ENCODE measurements at places on chromosomes 7 and 10.

- DNase-seq = no peak
These were observed 1.4 kb upstream of the HOXA7 start for GRCh38 chr7:27157702-27158431.

DNA sequence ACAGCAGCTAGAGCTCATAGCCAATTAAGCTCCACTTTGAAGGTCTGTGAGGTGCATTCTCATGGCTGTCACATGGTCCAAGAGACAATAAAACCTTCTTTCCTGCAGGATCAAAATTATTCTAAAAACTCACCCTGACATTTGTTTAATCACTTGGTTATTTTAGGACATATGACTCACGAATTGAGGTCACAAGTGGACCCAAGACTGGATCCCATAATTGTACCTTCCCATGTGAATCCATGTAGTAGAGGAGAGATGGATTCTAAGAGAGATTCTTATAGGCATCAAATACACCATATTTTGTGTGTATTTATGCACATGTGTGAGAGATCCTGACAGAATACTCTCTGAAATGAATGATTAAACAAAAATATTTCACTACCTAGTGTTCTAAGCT lies 18.1 kb downstream of the POLR1F start:
- no peak for DNase-seq

DNA sequence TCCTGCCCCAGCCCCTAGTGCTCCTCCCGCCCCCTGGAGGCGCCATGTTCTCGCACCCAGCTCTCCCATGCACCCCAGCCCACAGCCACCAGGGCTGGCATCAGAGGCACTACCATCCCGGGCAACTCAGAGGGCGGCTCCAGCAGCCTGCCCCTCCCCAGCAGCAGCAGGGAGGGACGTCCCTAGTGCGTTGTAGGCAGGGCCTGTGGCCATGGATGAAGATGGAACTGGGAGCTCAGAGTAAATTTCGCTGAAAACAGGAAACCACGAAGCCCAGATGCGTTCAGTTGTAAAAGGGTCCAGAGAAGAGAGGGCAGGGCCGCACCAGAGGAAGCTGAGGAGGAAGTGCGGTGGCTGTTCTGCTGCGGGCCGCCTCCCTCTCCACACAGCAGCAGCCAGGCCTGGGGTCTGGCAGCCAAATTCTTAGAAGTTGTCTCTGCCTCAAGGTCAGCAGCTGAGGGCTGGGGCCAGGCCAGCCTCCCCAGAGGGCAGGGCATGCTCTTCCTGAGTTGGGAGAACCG lies 24.6 kb downstream of the VSIR start:
- peak; percentile 52 for DNase-seq

GRCh38 chr7:7452652-7453051 lies 83.0 kb downstream of the COL28A1 start:
- DNase-seq = no peak

- DNase-seq = no peak
These were observed 623.8 kb downstream of the SUGCT start for GRCh38 chr7:40758590-40758989.

- no peak for DNase-seq
These were observed 157.3 kb downstream of the CTTNBP2 start for GRCh38 chr7:117715784-117716445.

DNA sequence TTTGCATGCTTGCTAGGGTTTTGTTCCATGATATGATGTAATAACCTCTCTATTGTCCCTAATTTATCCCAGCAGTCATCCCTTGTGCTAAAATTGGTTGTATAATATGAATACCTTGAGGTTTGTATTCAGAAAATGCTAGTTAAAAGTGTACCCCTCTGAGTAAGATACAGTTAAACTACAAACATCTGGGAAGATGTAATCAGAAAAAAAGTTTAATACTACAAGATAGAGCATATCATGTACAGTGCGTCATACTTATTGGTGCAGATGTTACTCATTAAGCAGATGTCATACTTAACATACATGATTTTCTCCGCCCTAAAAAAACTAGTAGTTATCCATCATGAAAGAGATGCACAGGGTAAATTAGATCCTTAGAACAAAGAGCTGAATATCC lies 336.1 kb upstream of the KCND2 start:
- DNase-seq = no peak

DNA sequence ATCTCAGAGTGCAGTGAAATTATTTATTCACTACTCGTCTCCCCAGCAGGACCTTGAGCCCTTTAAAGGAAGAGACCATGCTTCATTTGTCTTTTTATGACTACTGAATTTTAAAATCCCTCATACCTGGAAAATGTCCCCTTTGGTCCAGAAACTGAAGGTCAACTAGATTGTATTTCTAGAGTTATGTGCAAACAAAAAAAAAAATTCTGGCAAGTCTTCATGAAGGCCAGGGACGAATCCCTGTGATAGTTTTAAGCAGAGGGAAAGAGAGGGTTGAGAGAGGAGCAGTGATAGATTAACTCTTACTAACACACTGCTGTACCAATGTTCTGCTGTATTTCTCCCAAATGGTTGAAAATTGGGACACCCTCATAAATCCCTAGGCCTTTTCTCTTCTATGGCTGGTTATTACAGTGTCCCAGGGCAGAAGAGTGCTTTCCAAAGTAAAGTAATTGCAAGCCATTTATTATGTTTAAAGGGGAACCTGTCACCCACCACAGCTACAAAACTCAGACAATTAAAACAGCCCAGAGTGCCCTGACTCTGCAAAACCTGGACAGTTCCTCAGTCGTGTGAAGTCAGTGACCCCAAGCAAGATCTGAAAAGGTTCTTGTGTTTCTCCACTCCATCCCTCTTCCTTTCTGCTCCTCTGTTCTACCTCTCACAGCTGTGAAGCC lies 182.8 kb upstream of the AOAH start:
- DNase-seq = no peak

DNA sequence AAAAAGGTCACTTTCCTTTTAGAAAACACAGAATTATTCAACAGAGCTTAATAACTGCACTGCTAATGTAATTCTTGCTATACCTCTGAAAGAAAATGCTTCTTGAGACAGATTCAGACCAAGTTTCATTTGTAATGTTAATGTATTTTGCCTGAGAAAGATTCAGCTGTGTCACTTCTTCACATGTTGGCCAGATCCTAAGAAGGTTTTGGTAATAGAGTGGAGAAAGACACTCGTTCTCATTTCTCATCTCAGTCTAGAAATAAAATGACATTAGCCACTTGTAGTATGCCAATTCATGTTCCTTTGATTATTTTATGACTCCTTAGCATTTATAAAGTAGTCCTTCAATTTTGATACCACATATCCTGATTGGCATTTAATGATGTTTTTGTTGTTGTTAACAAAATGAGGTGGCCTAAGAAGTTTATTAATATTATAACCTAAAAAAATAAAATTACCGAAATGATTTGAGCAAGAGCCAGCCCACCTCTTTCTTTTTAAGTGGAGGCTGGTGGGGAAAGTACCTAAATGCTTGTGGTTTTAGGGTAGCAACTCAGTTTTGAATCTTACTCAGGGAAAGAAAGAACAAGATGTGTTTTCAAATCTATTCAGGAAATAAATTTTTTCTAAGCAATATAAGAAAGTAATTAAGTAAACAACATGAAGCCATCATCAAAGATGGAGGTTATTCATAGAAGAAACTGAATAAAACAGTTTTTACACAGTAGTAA lies 16.4 kb upstream of the ELAPOR2 start:
- no peak for DNase-seq

- DNase-seq = no peak
These were observed 106.6 kb upstream of the CHST15 start for GRCh38 chr10:124200011-124200410.

GRCh38 chr10:111079241-111079760 lies 2.5 kb downstream of the ADRA2A start:
- no peak for DNase-seq

- DNase-seq = no peak
These were observed 7.3 kb downstream of the UROS start for GRCh38 chr10:125815764-125816163.

DNA sequence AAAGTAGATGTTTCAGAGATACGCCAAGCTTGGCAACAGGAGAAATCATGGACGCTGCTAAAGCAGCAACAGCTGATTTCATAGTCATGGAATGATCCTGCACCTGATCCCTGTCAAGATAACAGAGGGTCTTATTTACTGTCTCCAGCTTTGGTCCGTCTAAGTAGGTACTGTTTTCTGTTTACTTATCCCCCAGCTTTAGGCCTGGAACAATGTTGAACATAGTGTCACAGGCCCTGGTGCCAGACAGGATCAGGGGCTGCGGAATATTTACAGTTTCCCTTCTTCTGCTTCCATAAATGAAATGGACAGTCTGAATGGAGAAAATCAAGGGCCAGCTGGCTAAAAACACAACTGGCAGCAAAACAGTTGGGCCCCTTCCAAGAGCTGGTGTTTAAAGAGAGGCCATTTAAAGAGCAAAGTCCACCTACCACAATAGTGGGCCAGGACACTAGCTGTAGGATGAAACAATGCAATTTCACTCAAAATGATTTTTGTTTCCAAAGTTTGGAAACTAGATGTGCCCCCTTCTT lies 2.9 kb downstream of the GPR37 start:
- no peak for DNase-seq

- DNase-seq = no peak
These were observed 53.3 kb downstream of the ZMYND11 start for GRCh38 chr10:188546-188945.

- no peak for DNase-seq
These were observed 51.4 kb upstream of the PFKFB3 start for GRCh38 chr10:6151087-6151977.

DNA sequence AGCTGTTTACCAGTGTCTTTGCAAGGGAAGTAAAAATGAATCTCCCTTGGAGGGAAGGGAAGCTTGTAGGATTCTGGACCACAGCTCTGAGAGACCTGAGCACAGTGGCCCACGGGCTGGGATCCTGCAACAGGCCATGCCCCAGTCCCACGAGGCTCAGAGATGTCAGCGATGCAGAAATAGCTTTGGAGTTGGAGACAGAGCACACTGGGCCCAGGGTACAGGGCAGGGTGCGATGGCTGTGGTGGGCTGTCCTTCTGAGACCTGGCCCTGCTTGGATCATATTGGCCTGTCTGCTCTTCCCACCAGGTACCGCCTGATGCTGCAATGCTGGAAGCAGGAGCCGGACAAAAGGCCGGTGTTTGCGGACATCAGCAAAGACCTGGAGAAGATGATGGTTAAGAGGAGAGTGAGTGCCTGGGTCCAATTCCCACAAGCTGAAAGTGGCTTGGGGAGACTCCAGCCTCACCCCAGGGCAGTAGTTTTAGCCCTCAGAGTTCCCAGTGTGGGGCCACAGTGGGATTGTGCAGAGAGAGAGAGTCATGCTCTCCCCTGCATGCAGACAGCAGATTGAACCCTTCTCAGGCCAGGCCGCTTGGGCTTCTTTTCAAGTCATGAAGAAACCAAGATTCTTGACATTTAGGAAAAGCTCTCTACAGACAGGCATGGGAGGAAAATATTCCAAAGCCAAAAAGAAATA lies 13.5 kb upstream of the CSGALNACT2 start:
- DNase-seq = no peak

GRCh38 chr7:148621563-148621962 lies 31.0 kb downstream of the C7orf33 start:
- DNase-seq = no peak

DNA sequence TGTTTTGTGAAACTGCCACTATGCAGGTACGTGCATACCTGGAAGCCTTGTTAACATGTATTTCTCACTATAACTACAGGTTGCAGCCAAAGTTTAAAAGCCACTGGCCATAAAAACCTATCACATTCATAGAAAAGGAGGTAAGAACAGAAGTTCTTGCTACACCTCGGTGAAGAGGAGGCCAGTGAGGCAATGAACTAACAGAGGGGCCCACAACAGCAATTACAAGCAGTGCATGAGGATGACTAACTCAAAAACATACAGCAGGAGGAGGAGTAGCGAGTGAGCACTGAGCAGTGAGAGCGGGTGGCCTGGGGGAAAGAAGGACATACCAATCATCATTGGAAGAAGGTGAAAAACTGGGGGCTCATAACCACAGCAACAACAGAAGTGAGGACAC lies 51.6 kb downstream of the NUDCD3 start:
- no peak for DNase-seq

GRCh38 chr10:50558371-50558770 lies 65.4 kb downstream of the SGMS1 start:
- no peak for DNase-seq

- DNase-seq = no peak
These were observed 123.4 kb upstream of the VKORC1L1 start for GRCh38 chr7:65749518-65749917.

GRCh38 chr7:1646957-1647891 lies 22.9 kb upstream of the ELFN1 start:
- DNase-seq = no peak

- DNase-seq = no peak
These were observed 65.0 kb upstream of the ZNF746 start for GRCh38 chr7:149562602-149563001.

GRCh38 chr10:15469111-15469510 lies 98.0 kb upstream of the FAM171A1 start:
- DNase-seq = no peak

DNA sequence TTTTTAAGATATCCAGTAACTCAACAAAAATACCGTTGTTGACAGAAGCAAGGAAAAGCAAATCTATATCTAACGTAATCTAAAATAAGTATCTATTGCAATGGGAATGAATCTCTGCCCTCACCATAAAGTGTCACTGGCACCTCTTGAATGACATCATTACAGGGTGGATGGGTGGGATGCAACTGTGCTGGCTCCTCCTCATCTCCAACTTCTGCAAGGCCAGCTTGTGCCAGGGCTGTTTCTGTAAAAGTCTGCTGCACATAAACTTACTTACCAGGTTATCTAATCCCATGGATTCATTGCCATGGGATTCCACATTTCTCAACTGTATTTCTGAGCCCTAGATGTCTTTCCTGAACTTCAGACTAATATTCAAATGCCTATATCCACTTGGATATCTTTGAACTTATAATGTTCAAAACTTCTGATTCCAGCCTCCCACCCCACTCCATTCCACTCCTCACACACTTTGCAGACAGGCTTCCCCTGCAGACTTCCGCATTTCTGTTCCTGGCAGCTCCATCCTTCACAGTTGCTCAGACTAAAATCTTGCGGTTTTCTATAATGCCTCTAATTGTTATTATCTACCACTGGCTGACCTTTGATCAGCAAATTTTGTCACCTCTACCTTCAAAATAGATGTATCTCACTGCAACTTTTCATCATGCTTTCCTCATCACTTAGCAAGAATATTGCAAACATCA lies 10.7 kb downstream of the FGL2 start:
- no peak for DNase-seq

GRCh38 chr10:8315619-8316021 lies 261.1 kb downstream of the GATA3 start:
- no peak for DNase-seq

DNA sequence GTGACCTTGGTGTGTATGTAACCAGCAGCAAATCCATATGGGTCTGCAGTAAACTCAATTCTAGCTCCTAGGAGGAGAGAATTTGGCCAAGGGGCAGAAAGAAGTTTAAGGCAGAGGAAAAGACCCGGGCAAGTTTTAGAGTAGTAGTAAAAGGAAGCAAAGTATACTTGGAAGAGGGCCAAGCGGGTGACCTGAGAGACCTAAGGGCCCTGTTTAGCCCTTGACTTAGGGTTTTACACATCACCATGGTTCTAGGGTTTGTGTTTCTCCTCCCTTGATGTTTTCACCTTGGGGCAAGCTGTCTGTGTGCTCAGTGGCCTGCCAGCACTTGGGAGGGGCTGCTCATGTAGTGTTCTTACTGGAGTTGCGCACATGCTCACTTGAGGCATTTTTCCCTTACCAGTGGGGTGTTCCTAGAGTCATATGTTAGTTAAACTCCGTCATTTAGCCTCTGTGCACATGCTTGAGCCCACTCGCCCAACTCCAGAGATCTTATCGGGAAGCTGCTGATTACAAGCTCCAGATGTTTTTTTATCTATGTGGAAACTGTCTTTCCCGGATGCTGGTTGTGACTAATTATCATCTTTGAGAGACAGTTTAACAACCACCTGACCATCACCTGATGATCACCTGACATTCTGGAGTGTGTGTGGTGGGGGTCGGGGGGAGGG lies 137.6 kb upstream of the PRSS1 start:
- no peak for DNase-seq

Data from activated CD4-positive, alpha-beta T cell treated with anti-CD3 and anti-CD28 coated beads for 1 hour (primary cell).